ENCODE measurements at places on chromosomes 1 and 21.

GRCh38 chr1:185369786-185370185, 52.7 kb upstream of the IVNS1ABP start:
- DNase-seq, result no peak

DNA sequence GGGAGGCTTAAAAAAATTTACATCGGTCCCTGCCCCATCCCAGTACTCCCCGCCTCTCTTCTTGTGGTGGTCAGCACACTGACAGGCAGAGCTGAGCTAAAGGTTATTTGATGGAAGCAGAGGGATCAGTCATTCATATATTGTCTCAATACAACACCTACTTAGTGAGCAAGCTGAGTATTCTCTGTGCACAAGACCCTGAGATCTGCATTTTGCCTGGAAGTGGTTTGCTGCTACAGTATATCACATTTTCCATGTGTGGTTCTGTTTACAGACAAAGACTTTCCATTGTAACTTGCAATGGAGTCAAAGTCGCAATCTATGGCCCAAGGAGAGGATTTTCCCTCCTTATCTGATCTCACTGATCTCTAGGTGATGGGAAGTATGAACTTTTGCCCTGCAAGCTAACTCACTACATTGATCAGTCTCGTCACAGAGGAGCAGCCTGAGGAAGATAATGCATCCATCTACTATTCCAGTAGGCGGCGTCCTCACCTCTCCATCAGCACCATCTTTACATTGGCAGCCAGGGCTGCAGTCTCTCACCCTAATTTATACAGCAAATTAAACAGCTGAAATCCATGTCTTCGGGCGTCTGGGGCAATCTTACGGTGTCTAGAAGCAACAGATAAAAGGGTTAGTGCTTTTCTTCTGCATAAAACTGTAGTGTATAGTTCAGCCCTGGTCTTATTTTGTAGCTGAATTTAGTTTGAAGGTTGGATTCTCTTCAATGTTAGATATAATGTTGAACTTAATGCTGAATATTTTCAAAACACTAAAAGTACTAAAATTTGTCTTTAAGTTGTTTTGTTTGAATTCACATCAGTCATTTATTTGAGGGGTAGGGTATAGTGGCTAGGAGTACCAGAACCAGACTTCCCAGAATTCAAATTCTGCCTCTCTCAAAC, 3.2 kb upstream of the TRAF5 start:
- peak; percentile 63 for DNase-seq

- DNase-seq, result peak; percentile 70
Measured at GRCh38 chr1:94063379-94063778, 57.6 kb downstream of the ABCA4 start.

DNA sequence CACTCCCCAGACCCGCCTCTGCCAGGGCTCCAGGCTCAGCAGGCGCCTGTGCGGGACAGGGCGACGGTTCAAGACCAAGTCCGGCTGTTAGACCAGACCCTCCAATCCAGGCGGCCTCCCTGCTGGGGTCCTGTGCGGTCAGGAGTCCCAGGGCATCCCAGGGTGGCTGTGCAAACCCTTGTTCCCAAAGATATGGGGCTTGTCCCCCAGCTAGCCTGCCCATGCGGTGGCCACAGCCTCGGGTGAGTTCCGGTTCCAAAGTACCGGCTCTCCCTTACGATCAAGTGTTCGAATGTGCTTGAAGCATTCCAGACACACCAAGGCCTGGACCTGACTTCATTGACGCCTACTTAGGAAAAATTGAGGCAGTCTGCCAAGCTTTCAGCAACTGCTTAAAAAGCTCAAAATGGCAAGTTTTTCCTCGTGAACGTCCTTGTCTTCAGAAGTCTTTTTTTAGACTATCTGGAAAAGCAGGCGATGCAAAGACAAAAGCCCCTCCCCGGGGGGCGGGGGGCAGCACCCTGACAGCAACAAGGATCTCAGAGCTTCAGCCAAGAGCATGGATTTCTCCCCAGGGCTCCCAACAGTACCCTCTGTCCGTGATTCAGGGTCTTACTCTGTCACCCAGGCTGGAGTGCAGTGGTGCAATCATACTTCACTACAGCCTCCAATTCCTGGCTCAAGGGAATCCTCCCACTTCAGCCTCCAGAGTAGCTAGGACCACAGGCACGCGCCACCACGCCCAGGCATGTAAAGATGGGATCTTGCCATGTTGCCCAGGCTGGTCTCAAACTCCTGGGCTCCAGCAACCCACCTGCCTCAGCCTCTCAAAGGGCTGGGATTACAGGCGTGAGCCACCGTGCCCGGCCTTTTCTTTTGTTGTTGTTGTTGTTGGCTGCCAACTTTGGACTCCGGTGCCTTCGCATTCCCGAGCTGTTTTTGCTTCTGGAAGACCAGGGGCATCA, 2.3 kb downstream of the FAAP20 start:
- DNase-seq, result no peak

GRCh38 chr1:147177611-147178380, 5.5 kb upstream of the PRKAB2 start:
- no peak for DNase-seq

- DNase-seq, result no peak
Measured at GRCh38 chr1:54403808-54404261, 2.4 kb downstream of the SSBP3 start.

DNA sequence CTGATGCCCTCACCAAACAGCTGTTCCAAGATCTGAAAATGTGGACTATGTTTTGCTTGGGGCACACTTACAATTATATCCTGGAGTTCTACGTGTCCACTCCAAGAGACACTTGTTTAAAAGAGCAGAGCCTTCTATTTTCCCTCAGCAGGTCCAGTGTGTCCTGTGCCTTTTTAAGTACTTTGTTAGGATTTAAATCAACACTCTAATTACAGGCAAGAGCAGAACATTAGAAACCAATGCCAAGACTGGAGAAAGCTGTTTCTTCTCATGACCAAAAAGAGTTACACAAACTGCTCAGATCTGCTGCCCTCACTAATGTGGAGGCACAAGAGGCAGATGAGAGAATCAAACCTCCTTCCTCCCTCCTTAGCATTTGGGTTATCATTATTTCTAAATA, 452.9 kb downstream of the LMO4 start:
- DNase-seq, result no peak

DNA sequence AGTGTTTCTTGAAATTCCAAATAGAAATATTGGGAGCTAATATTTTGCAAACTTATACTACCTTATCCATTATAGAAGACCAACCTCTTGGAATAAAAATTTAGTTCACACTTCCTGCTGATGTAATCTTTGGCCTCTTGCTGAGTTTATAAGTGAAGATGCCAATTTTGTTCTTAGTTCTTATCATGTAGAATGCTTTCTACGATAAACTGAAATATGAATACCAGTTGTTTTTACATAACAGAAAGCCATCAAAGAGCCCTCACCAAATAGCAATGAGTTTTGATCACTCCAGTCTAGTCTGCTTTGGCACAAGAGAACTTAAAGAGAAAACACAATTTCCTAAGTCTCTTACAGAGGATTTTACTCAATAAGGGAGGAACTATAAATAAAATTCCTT, 89.5 kb downstream of the DENND1B start:
- DNase-seq, result no peak

DNA sequence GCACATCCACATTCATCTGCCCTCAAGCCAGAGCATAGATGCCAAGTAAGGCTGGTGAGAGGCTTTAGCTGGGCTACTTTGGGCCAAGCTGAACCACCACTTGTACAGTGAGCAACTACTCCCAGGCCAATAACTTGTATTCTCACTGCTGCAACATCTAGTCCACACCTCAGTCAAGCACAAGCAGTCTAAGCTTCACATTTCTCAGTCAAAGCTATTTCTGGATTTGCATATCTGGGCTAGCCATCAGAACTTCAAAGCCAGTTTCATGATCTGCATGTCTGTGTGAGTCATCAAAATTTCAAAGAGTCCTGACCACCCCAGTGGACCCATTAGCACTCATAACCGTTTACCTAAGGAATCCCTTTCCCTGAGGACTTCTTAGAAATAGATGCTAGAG, 77.7 kb upstream of the DIRAS3 start:
- no peak for DNase-seq

DNA sequence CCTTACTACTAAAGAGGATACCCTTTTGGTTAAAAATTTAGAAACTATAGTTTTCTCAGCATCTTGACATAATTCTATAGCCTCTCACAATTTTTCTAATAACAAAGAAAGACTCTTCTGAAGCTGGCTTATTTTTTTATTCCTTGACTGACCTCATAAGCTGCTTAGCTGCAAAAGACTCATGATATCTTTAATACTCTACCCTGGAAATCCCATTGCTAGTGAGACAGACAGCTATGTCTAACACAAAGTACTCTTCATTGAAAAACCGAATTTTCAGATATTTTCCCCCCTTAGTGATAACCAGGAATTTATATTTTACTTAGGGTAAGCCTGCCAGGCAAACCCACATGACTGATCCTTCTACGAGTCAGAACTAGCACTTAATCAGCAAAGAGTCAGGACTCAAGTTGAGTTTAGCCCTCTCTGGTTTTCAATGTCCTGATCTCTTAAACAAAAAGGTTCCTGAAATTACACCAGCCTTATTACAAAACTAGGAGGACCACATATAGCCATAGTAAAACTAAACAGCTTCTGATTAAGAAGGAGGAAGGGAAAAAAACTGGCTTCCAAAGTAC, 56.9 kb downstream of the ENAH start:
- DNase-seq, result no peak

GRCh38 chr21:35136106-35136505, 87.0 kb upstream of the RUNX1 start:
- DNase-seq, result no peak

DNA sequence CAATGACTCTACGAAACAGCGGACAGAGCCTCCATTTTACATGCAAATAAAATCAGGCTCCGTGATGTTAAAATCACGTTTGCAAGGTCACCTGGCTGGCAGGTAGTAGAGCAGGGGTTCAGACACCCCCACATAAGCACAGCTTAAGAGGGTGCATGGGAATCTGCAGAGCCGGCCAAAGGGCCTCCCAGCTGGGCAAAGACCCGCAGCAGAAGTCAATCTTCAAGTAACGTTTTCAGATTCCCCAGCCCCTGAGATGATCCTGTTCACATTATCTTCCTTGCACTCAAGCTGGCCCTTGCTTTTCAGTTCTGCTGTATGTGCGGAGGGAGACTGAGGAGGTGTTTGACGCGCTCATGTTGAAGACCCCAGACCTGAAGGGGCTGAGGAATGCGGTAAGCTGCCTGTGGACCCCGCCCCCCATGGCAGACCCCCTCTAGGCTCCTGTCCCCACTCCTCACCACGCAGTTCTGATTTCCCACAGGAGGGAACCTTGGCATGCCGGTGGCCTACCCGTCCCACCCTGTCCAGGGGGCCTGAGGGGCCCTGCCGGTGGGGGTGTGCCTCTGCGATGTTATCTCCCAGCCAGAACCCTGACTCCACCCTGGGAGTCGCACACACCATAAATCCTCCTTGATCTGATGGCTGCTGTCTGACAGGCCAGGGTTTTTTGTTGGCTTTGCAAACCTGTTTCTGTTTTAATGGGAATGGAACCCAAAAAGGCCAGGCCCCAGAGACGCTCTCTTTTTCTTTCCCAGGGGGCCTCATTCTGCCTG, 28.2 kb downstream of the GRHL3 start:
- no peak for DNase-seq

DNA sequence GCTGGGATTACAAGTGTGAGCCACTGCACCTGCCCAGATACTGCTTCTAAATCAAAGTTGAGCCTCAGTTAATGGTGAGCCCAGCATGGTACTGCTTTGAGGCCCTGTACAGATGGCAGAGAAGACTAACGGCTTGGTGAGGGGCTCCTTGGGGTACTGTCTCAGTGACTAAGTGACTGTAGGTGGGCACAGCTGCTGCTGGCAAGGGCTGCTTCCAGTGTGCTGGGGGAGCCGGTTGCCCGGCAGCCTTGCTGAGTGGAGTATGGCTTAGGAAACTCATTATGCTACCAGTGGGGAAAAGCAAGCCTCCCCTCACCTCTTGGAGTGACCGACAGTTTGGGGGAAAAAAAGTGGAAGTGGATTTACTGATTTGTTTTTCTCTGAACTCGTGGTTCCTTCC, 23.6 kb upstream of the ARHGEF10L start:
- DNase-seq, result no peak

GRCh38 chr1:225446595-225446960, 18.7 kb upstream of the LBR start:
- DNase-seq, result peak; percentile 39

GRCh38 chr1:203278082-203278884, 27.0 kb upstream of the BTG2 start:
- peak; percentile 90 for DNase-seq

- no peak for DNase-seq
Measured at GRCh38 chr1:28302247-28302646, 26.6 kb upstream of the MED18 start.

DNA sequence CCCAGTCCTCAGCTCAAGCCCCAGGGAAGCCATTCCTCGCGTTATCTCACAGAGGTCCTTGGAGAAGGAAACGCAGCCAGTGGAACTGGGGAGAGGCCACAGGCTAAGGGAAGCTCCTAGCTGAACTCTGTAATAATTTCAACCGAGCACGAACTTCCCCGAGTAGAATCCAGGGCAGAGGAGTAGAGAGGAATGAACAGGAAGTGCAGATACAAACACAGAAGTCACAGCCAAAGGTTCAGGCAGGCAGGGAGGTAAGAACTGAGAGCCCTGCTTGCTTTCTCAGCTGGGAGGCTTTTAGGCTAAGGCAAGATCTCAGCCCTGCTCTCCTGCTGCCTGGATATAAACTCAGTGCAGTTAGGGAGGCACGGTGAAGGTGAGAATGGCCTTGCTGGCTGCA, 23.7 kb downstream of the WARS2 start:
- DNase-seq, result no peak

- no peak for DNase-seq
Measured at GRCh38 chr1:242402956-242403355, 121.5 kb downstream of the PLD5 start.

GRCh38 chr1:118933051-118933781, 54.9 kb downstream of the TBX15 start:
- no peak for DNase-seq

DNA sequence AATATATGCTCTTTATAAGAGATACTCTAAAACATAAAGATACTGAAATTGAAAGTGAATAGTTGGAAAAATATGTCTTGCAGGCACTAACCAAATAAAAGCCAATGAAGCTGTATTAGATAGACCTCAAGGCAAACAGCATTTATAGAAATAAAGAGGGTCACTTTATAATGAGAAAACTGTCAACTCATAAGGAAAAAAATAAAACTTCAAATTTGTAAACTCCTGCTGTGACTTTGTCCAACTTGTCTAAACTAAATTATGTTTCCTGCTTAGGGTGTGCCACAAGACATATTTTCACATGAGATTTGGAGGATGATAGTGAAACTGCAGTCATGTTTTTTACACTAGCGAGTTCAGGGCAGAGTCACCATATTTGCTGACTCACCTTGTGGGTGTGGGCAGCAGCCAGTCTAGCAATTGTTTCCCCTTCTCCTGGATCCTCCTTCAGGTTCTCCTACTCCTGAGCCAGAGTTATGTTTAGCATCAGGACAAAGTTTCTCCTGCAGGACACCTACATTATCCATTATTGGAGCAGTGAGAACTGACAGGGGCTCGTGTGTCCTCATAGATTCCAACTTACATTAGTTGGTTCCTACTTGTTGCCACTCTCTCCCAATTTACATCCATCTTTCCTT, 43.8 kb downstream of the CD53 start:
- no peak for DNase-seq

DNA sequence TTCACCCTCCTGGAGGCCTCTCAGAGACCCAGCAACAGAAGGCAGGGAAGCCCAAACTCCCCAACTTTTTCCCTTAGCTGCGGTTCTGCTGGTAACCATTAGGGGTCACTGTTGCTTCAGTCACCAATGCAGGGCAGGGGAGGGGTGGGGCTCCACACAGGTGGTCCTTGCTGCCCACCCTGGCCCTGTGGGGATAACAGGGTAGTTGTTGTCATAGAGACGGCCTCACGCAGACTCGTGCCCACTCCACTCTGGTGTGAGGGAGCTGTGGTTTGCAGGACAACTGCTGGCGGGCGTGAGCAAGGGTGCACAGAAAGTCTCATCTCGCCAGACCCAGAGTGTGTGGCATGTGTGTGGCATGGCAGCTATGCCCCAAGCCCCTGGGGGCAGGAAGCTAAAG, 19.9 kb downstream of the INSRR start:
- DNase-seq, result peak; percentile 51
